ENCODE measurements at places on chromosomes 11 and 22. TPM values are rescaled to one million over a fixed set of nuclear protein-coding genes. Genes with fewer than 3 reads are reported as not detected.
A peak's percentile ranks its signal among the peaks of the same experiment; 100 is the strongest.

DNA sequence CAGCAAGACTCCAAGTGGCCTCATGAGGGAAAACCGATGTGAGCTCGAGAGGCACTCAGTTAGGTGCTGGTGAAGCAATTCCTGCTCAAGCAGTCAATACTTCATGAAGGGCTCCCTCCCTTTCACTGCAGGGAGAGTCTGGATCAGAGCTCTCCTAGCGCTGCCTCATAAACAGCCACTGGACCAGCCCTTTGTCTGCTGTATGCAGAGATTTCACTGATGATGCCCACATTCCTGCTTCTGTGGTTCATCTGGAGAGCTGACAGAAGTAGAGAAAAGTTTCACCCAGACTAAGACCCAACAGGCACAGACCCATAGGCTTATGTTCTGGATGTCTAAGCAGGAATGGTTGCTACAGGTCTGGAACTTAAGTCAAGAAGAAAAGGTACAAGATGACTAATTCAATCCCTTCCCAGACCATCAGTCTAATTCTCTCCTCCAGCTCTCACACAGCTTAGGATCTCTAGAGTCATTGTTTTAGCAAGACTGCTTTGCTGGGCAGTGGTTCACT lies 4.0 kb downstream of the UCP2 start:
- peaks cover 73% of the 10 kb centered on the region for H3K4me1 ChIP-seq
- peak overlapping the region; percentile 90 for H3K27ac ChIP-seq
- no peak for DNase-seq
- no peaks in the 10 kb centered on the region for H3K27me3 ChIP-seq

DNA sequence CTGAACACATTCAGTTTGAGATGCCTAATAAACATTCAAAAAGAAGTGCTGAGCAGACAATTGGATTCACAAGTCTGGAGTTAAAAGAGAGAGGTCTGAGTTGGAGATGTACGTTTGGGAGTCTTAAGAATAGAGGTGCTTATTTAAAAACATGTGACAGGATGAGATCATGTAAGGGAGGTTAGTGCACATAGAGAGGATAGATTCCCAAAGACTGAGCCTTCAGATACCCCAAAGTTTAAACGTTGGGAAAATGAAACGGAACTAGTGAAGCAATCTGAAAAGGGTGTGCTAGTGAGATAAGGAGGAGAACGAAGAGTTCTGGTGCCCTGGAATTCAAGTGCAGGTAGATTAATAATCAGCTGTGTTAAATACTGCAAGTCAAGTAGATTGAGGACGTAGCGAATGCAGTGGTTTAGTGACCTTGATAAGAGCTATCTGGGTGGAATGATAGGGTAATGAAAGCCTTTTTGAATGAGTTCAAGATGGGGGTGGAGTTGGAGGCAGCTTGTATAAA lies 63.7 kb downstream of the HIPK3 start:
- H3K4me1 ChIP-seq: peaks cover 9% of the 10 kb centered on the region
- DNase-seq: no peak
- H3K36me3 ChIP-seq: no peaks in the 10 kb centered on the region
- H3K27me3 ChIP-seq: no peaks in the 10 kb centered on the region
- no peak overlapping the region for H3K27ac ChIP-seq

DNA sequence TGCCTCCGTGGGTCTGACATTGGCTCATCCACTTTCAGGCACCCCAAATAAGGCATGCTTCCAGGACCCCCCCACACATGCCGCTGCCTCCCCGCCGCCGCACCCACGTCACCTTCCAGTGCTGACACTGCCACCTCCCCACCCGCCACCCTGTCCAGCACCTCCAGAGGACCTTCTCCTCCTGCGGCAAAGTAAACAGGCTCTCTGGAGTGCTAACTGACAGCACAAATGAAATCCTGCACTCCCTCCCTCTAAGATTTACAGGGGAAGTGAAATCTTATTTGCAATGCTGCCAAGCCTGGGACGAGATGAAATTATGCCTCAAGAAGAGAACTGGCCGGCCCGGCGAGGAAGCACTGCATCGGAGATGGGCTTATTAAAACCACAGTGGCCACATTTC lies 35.3 kb downstream of the MACROD1 start:
- no peaks in the 10 kb centered on the region for H3K27me3 ChIP-seq
- H3K27ac ChIP-seq: no peak overlapping the region
- no peaks in the 10 kb centered on the region for H3K36me3 ChIP-seq
- no peaks in the 10 kb centered on the region for H3K4me1 ChIP-seq
- H3K4me3 ChIP-seq: no peak overlapping the region

- no peaks in the 10 kb centered on the region for H3K4me1 ChIP-seq
- no peaks in the 10 kb centered on the region for H3K36me3 ChIP-seq
- H3K27me3 ChIP-seq: peaks cover 2% of the 10 kb centered on the region
- DNase-seq: no peak
- no peak overlapping the region for H3K4me3 ChIP-seq
These were observed 349.0 kb upstream of the CCDC90B start for GRCh38 chr11:83635166-83635565.

The ISX gene
- not detected for total RNA-seq
